ENCODE measurements at places on chromosomes 1 and 21.

GRCh38 chr21:42344631-42345030 is 6.2 kb downstream of the TFF2 start:
- DNase-seq, result no peak

- no peak for DNase-seq
Measured at GRCh38 chr1:231065510-231066241, 25.6 kb upstream of the FAM89A start.

- no peak for DNase-seq
Measured at GRCh38 chr21:35965699-35966098, 94.6 kb downstream of the SETD4 start.

DNA sequence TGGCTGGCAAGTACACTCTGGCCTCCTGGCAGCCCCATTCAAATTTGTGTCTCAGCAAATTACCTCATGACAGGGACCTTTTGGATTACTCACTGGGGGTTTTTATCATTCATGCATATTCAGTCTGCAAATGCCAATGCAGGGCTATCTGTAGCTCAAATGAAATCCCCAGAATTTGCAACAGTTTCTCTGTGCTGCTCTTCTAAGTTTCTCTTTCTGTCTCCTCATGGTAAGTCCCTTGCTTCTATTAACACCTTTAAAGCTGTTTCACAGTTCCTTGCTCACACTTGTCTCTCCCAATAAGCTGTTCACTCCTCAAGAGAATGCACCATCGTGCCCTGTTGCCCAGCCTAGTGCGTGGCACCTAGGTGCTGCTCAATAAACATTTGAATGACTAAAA is 3.3 kb upstream of the FAM78B start:
- no peak for DNase-seq

DNA sequence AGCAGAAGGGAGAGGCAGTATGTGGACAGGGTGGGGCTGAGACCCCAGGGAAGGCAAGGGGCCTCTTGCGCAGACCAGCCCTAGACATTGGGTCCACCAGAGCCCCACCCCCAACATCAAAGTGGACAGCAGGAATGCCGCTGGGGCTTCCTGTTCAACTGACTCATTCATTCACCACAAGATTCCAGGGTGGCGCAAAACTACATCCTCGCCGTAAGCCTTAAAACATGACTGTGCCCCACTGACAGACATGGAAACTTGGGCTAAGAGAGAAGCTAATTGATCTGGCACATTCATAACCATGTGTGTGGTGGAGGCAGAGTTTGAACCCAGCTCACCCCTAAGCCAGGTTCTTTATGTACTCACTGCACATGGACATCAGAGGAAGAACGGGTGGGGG is 14.0 kb downstream of the COL16A1 start:
- no peak for DNase-seq

DNA sequence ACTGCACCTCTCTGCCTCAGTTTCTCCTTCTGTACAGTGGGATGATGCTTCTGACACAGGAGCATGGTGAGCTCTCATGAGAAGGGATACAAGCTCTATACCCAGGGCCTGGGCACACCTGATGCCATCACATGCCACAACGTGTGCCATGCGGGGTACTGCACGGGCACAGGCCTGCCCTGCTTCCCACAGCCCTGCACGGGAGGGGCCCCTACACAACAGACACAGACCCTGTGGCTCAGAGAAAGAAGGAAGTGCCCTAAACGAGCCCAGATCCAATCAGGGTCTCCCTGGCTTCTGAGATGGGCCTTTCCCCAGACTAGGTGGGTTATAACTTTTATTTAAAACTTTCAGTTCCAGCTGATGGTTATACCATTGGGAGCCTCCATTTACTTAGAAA is 24.6 kb downstream of the C2CD2 start:
- DNase-seq, result no peak
